Hippocampal formation (tissue), 2 donors: ENCODE measurements at places on chromosomes 11 and 22.

DNA sequence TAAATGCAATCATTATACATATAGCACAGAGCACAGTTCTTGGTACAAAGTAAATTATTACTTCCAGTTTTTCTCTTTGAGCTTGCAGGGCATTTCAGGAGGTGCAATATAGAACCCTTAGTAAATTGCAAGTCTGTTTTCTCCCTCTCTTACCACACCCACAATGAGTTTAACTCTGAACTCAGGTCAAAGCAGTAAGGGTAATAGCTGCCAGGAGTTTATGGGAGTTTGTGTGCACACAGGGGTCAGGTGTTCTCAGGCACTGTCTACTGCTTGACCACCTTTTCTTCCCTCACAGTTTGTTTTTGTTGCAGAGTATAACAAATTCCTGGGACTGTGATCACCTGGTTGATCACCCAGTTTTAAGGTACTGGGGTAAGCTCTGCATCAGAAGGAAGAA is 478.5 kb upstream of the TENM4 start:
- DNase-seq, result no peak

- DNase-seq, result no peak
Observed at GRCh38 chr11:72410956-72411355, 23.4 kb downstream of the CLPB start.

DNA sequence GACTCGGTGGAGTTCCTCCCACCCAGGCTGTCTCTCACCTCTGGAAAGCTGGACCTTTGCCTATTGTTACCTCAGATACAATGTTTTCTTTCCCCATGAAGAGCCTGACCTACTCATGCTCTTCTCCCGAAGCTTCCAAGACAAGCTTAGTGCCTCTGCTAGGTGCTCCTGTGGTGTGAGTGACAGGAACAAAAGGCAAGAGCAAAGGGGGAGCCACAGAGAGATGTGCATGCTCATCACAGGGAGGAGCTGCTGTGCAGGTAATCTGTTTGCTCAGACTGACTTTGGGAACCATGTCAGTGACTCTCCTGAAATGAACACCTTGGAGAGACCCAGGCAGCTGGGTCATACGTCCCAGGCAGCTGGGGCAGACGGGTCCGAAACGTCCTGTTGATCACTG is 53.6 kb upstream of the VSTM5 start:
- DNase-seq, result no peak

GRCh38 chr11:133441964-133442660 is 90.2 kb downstream of the OPCML start:
- DNase-seq, result no peak

GRCh38 chr11:46275964-46276641 is 1.4 kb upstream of the CREB3L1 start:
- DNase-seq, result no peak

- DNase-seq, result no peak
Observed at GRCh38 chr11:72067266-72067665, 13.1 kb downstream of the NUMA1 start.
